ENCODE measurements at places on chromosomes 12 and 14.

DNA sequence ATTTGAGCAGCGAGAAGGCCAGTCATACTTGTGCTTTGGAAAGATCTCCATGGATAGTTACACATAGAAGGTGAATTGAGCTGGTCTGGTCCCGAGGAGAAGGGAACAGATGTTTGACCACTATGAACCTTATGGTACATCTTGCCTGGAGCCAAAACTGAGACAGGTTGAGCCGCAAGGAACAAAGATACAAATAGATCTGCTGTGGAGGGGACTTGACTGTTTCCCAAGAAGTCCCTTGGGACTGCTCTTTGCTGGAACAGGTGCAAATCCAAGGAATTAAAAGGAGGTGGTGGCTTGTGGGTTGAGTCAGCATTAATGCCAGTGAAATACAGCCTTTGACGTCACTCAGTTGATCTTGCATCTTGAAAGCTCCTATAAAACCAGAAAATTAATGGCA lies 68.8 kb upstream of the PRIMA1 start:
- DNase-seq: no peak

GRCh38 chr12:94516985-94517384 lies 57.3 kb upstream of the CEP83 start:
- no peak for DNase-seq

- DNase-seq: no peak
These were observed 670 bp downstream of the DYRK2 start for GRCh38 chr12:67649261-67649569.

DNA sequence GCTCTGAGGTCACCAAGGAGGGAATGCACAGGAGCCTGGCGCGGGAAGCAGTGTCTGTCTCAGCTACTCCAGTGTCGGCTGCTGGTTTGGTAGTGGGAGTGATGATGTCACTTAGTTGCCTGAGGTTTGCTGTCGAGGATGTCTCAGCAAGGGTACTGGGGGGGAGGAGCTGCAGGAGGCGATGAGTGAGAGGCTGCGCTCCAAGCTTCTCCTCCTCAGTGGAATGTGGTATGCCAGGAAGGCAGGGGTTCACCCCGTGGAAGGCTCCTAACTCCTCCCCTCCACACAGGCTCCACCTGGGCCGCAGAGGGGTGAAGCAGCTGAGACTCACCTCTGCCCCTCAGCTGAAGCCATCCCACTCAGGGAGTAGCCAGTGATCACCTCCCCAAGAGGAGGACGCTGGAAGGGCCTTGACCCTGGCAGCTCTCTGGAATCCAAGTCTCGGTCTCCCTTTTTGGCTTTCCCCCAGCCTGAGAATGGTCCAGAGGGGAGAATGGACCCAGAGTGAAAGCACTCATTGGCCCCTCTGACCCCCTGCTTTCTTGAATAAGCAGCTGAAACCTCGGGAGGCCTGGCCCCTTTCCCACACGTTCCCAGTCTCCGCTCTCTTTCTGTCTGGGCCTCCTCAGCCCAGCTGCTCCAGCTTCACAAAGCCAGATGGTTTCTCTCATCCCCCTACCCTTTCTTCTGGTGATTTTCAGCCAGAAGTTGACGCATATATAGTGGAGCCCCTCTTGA lies 178.9 kb upstream of the FKBP4 start:
- DNase-seq: no peak

GRCh38 chr12:124720681-124721500 lies 142.8 kb downstream of the SCARB1 start:
- DNase-seq: no peak

GRCh38 chr14:44700184-44700583 lies 193.1 kb upstream of the FSCB start:
- DNase-seq: no peak

GRCh38 chr12:26692407-26692806 lies 140.6 kb downstream of the ITPR2 start:
- DNase-seq: no peak

- no peak for DNase-seq
These were observed 58.7 kb downstream of the ST8SIA1 start for GRCh38 chr12:22275843-22276242.

- no peak for DNase-seq
These were observed 136.3 kb downstream of the FOXG1 start for GRCh38 chr14:28902930-28903329.

DNA sequence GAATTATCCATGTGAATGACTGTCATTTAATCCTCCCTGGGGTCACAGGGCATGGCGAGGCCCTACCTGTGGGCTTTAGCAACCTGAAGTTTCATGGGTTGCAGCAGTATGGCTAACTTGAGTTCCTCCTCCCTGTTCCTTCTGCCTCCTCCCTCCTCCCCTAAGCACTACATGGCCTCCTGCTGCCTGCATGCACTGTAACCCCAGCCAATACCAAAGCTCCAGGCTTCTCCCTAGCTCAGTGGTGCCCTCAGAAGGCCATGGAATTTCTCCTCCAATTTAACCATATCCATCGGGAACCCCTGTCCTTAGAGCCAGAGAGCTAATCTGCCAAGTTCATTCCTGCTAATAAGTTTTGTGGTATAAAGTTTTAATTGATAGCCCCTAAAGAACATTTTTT lies 95.1 kb downstream of the NT5DC3 start:
- no peak for DNase-seq

- DNase-seq: no peak
These were observed 252.6 kb downstream of the FOXN3 start for GRCh38 chr14:89164168-89165073.

DNA sequence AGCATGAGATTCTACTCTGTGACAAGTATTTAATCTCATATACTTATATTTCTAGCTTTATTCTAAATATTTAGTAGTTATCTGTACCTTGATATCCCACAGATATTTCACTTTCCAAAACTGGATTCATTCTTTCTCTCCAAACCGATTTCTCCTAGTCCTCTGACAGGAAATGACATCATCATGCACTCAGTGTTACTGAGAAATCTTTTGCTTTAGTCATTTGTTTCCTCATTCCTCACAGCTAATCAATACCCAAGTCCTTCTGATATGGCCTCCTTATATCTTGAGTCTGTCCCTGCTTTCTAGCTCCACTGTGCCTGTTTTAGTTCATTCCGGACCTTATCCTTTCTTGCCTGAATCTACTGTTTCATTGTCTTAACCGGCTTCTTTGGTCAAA lies 39.4 kb upstream of the E2F7 start:
- no peak for DNase-seq

GRCh38 chr12:89769483-89769818 lies 60.8 kb upstream of the ATP2B1 start:
- no peak for DNase-seq

DNA sequence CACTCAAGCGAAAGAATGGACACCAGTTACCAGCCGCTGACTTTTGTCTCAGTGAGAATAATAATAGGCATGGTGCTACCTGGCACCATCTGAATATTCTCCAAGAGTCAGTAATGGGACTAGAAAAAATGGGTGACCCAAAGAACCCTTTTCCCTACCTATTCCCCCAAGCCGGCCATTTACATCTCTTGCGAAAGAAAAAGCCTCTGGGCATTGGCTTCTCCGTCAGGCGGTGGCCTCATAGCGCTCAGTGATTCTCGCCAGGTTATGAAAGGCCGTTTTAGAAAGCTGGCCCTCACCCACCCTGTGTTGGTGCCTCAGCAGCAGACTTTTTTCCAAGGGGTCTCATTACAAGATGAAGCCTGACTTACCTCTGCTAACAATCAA lies 523 bp upstream of the SLC6A15 start:
- DNase-seq: no peak

DNA sequence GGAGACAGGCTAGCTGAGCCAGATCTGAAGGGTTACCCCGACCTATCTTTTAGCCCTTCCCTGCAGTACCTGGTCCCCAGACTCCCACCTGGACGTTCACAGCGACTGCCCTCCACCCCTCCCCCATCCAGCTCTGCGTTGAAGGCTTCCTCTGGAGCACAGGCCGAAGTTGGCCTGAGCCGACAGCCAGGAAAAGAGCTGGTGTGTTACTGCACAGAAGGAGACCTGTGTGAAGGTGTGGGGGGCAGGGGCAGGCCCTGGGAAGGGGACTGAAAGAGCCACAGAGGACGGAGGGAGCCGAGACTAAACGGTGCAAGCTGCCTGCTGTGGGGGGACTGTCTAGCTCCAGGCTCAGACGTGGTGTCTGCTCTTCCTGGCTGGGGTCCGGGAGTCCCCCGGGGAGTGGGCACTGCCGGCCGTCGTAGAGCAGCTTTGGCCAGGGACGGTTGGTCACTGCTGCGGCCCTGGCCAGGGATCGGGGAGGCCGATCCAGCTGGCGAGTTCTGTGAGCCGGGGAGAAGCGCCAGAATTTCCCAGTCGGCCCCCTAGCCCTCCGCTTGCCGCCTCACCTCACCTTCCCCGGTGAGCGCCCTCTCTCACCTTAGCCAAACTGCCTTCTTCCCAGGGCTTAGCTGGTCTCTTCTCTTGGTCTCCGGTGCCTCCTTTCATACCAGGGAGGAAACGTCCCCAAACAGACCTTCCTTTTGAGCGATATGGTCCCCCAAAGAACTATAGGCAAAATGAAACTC lies 899 bp upstream of the COL2A1 start:
- no peak for DNase-seq

- no peak for DNase-seq
These were observed 2.0 kb downstream of the DDX51 start for GRCh38 chr12:132141976-132142678.

DNA sequence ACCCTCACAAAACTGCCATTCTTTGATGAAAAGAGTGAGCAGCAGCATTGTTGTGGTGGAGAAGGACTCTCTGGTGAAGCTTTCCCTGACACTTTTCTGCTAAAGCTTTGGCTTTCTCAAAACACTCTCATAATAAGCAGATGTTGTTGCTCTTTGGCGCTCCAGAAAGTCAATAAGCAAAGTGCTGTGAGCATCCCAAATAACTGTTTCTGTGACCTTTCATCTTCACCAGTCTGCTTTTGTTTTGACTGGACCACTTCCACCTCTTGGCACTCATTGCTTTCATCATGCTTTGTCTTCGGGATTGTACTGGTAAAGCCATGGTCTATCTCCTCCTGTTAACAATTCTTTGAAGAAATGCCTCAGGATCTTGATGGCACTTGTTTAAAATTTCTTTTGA lies 424.7 kb upstream of the TMPO start:
- DNase-seq: no peak

DNA sequence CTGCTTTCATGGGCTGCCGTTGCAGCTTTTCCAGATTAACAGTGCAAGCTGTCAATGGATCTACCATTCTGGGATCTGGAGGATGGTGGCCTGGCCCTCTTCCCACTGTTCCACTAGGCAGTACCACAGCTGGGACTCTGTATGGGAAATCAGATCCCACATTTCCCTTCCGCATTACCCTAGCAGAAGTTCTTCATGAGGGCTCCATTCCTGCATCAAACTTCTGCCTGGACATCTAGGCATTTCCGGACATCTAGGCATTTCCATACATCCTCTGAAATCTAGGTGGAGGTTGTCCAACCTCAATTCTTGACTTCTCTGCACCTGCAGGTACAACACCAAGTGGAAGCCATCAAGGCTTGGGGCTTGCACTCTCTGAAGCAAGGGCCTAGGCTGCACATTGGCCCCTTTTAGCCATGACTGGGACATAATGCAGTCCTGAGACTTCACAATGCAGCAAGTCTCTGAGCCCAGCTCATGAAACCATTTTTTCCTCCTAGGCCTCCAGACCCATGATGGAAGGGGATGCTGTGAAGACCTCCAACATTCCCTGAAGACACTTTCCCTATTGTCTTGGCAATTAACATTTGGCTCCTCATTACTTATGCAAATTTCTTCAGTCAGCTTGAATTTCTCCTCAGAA lies 863.3 kb downstream of the C12orf50 start:
- DNase-seq: no peak

DNA sequence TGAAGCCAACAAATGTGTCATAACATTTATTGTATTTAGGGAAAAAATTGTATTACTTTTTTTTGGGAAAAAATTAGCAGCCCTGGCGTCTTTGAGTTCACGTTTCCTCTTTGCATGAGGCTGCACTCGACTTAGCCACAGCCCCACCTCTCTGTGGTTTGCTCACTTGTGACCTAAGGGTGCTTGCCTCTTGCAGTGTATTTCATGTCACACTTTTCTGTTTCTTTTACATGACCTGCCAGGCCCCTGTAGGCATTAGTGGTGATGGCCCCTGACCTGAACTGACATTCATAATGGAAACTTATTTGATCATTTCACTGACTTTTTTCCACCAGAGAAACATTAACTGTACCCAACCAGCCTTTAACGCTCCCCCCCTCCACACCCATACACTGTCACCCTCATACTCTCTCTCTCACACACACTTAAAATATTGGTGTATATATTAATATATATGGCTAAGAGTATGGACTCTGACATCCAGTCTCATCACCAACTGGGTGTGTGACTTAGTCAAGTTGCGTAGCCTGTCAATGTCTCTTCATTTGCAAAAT lies 122.9 kb downstream of the PRKCH start:
- peak; percentile 86 for DNase-seq

- DNase-seq: no peak
These were observed 18.9 kb downstream of the RFC5 start for GRCh38 chr12:118035190-118036041.

- DNase-seq: no peak
These were observed 342.6 kb upstream of the CCDC196 start for GRCh38 chr14:66143387-66144112.

DNA sequence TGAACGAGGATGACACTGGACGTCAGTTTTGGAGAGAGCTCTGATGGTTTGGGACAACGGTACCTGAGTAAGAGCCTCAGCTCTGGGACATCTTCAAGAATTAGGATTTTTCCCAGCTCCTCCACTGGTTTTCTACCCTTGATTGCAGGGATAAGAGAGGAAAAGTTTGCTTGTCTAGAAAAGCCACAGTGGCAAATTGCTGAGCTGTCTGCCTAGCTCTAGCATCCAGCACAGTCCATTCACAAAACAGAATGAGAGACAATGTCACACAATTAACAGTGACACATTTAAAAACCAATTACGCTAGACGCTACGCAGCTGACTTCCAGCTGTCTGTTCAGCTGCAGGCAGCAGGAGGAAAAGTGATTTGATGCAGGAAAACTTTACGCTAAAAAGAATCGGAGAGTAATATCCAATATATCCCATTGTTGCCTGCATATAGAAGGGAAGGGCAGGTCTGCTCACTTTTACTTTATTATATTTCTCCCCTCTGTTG lies 168.1 kb upstream of the PRICKLE1 start:
- no peak for DNase-seq

DNA sequence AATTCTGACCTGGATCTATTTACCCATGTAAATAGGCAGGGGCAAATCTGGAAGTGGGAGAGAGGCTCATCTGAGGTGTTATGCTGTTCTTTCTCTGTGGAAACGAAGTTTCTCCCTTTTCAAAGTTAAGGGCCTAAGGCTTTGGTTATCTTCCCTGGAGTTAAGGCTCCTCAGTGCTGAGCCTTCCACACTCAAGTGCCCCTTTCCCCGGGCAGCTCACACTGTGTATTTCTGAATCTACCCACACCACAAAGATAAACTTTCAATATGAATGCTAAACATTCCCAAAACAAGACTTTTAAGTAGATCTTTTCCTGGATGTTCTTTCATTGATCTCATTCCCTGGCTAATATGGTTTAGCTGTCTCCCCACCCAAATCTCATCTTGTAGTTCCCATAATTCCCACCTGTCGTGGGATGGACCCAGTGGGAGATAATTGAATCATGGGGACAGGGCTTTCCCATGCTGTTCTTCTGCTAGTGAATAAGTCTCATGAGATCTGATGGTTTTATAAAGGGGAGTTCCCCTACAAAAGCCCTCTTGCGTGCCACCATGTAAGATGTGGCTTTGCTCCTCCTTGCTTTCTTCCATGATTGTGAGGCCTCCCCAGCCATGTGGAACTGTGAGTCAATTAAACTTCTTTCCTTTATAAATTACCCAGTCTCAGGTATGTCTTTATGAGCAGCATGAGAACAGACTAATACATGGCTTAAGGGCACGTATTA lies 251.1 kb downstream of the NAV3 start:
- DNase-seq: no peak

Data from stimulated activated naive CD8-positive, alpha-beta T cell treated with anti-CD3 and anti-CD28 coated beads, Interleukin-15, amount 100 ng/mL, for 72 hours (primary cell).